ENCODE measurements at places on chromosomes 13 and 19. TPM values are rescaled to one million over a fixed set of nuclear protein-coding genes. Genes with fewer than 3 reads are reported as not detected.
A peak's percentile ranks its signal among the peaks of the same experiment; 100 is the strongest.

DNA sequence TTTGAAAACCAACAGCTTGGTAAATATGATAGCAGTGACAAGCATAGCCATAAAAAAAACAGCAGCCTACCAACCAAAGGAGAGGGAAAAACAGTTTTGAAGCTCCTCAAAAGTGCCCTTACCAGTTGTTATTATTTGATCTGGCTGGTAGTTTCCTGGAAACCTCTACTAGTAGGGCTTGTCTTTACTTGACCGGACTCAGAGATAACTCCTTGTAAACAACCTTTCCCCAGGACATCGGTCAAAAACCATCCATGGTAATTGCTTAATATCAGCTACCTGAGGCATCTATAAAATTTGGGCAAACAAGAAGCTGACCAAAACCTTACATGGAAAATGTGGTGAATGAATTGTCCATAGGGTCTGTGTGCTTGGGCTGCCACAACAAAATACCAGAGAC is 210.9 kb downstream of the FGF14 start:
- H3K27ac ChIP-seq, result no peak overlapping the region
- no peaks in the 10 kb centered on the region for H3K4me1 ChIP-seq
- no peak for DNase-seq
- no peak overlapping the region for H3K4me3 ChIP-seq
- H3K36me3 ChIP-seq, result no peaks in the 10 kb centered on the region

- no peaks in the 10 kb centered on the region for H3K4me1 ChIP-seq
- no peak overlapping the region for H3K4me3 ChIP-seq
- H3K36me3 ChIP-seq, result no peaks in the 10 kb centered on the region
- no peak for DNase-seq
- H3K27me3 ChIP-seq, result no peaks in the 10 kb centered on the region
Measured at GRCh38 chr13:70027551-70027950, 80.1 kb upstream of the ATXN8OS start.

The ZNF816 gene
- total RNA-seq, result 9.6 TPM

GRCh38 chr19:13020002-13020414 is 24.7 kb downstream of the NFIX start:
- DNase-seq, result no peak
- no peaks in the 10 kb centered on the region for H3K36me3 ChIP-seq
- H3K4me1 ChIP-seq, result peaks cover 88% of the 10 kb centered on the region
- H3K27ac ChIP-seq, result peak overlapping the region; percentile 99
- H3K4me3 ChIP-seq, result no peak overlapping the region

DNA sequence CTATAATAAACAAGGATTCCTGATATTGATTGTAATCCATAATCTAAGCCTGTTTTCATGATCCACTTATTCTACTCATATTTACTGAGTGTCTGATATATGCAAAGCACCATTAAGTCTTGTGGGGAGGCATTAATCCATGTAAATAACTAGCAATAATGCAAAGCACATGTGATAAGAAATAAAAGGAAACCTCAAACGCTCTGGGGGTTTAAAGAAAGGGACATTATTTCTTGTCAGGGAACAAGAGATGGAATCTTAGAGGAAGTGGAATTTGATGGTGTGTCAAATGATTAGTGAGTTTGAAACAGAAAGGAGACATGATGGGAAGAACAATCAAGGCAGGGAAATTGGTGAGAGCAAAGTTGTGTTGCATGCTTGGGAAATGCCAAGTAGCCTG is 57.4 kb upstream of the FLT1 start:
- no peaks in the 10 kb centered on the region for H3K36me3 ChIP-seq
- DNase-seq, result no peak
- H3K27me3 ChIP-seq, result no peaks in the 10 kb centered on the region
- no peak overlapping the region for H3K4me3 ChIP-seq
- H3K27ac ChIP-seq, result no peak overlapping the region
- no peaks in the 10 kb centered on the region for H3K4me1 ChIP-seq
